ENCODE measurements at places on chromosomes 2 and 18.

GRCh38 chr2:215831296-215831913 lies 181.9 kb downstream of the MREG start:
- peak; percentile 61 for DNase-seq

DNA sequence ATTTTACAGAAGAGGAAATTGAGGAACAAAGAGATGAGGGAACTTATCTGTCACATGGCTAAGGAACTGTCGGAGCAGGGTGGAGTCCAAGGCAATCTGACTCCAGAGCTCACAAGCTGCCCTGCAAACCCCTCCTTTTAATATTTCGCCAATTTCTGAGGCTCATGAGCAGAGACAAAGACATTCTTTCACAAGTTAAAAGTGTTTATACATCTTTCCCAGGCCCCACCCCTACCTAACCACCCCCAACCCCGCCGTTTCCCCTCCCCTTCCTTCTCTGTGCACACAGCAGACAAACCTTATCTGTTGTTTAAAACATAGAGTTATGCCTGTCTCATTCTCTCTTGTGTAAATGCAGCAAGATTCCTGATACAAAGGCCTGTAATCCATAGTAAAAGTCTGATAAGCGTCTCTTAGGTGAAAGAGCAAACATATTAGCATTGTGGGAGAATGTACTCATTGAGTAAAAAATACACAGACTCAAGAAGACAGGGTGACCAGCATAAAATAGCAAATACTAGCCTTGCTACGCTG lies 44.3 kb downstream of the EPHA4 start:
- no peak for DNase-seq

- no peak for DNase-seq
These were observed 221.5 kb upstream of the ACVR2A start for GRCh38 chr2:147623328-147623727.

DNA sequence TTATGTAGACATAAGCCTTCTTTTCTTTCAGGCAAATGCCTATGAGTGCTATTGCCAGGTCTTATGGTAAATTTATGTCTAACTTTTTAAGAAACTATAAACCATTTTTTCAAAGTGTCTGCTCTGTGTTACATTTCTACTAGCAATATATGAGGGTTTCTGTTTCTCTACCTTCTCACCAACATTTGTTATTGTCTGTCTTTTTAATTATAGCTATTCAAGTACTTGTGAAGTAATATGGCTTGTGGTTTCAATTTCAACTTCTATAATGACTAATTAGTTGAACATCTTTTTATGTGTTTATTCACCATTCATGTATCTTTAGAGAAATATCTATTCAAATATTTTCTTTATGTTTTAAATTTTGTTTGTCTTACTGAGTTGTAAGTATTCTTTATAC lies 213.1 kb upstream of the MC4R start:
- DNase-seq = no peak

- DNase-seq = no peak
These were observed 278.7 kb downstream of the GULP1 start for GRCh38 chr2:188570370-188570769.

- no peak for DNase-seq
These were observed 53.2 kb upstream of the UBE2E3 start for GRCh38 chr2:180927030-180927686.

DNA sequence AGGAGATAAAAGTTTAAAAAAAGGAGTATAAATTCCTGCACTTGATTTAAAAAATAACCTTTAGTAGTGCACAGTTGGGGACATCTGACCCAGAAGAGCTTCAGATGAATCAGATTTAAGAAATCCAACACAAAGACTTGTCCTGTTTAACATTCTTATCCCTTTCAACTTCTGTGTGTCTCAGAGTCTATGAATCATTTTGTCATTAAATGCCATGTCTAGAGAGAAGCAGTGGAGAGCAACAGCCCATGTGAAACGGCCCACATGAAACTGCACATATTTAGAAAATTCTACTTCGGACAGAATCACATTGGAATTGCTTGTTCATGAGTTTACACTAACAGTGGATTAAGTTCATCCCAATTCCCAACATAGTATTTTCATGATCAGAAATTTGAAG lies 278.6 kb downstream of the SLC8A1 start:
- no peak for DNase-seq

GRCh38 chr2:135422898-135423297 lies 108.1 kb downstream of the ZRANB3 start:
- no peak for DNase-seq

- DNase-seq = peak; percentile 82
These were observed 10.0 kb downstream of the CAPN10 start for GRCh38 chr2:240596491-240596931.
